ENCODE measurements at places on chromosomes 4 and X.

GRCh38 chrX:11867610-11868345 lies 109.7 kb downstream of the MSL3 start:
- DNase-seq, result no peak

DNA sequence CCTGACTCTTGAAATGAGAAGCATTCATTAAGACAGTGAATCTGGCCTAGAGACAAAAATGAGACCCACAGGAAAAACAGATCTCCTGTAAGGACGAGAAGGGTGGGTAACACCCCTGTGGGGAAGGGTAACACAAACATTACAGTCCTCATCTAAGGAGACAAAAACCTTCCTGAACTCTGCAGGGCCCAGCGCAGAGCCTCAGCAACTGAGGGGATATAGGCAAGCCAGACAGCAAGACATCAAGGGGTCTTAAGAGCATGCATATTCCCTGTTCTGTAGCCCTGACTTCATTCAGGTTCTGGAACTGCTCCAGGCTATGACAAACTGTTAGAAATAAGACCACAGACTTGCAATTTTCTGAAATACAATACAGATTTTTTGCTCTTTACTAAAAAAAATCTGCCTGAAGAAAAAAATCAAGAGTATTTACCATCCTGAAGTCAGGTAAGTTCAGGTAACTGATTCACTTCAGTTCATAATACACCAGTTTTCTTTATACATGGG lies 15.5 kb downstream of the COX18 start:
- DNase-seq, result no peak

DNA sequence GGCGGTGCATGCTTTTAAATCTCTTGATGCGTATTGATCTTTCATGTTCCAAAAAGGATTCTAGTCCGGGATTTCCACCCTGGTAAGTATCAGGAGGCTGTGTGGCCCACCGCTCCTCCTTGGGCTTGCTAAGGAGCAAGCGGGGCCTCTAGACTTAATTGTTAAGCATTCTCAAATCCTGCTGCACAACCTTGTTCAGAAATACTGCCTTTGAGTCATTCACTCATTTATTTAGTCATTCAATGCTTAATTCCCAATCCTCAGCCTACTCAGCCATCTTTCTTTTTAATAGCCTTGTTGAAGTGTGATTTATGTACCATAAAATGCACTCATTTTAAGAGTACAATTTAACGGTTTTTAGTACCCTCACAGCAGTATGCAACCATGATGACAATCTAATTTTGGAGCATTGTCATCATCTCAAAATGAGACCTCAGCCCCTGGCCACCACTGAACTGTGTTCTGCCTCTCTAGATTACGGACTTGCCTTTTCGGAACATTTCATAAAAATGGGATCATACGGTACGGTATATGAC lies 15.6 kb upstream of the SLC2A9 start:
- no peak for DNase-seq

DNA sequence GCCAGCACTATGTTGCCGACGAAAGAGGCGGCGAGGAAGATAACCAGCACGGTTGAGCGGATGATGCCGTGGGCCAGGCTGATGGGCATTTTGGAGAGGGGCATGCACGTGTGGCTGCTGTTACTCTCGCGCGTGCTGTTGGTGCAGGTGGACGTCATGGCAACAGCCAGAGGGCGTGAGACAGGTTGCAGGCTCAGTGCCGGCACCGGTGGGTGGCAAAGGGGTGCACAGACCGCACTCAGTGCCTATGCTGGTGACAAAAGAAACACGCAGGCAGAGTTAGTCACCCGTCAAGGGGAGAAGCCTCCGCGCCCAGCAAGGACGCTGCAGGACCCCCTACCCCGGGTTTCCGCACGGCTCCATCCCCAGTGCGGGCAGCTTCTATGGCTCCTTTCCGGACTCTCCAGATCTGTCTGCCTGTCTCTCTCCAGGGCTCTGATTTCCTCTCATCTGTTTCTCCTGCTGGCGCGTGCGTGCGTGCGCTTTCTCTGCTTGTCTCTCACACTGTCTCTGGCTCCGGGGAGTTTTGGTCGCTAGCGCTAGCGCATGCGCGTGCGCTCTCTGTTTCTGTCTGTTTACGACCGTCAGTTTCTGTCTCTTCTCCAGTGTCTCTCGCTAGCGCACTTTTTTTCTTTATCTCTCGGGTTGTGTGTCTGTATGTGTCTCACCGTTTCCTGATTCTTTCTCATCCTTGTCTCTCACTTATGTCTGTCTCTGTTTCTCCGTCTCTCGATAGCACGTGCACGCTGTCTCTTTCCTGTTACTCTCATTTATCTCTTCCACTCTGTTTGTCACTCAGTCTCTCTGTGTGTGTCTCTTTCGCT lies 2.1 kb downstream of the GPR101 start:
- DNase-seq, result peak; percentile 47

DNA sequence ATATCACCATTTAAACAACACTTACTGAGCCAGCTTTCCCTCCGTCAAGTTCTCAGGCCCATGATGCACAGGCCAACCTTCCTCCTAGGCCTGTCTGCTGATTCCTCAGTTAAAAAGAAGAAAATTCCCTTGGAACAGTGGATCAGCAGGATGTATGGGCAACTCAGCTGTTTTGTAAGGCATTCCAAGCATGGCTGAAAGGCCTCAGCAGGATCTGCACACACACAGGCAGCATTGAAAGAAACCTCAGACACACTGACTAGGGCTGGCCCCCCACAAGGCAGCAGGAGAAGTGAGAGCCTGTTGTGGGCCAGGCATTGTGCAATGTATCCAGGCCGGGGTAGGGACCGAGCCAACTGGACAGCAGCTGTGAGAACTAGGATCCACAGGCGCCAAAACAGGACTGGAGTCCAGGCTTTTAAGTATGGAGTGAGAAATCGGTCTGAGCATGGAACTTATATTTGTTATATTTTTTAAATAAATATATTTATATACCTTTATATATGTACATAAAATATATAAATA lies 171.4 kb downstream of the NWD2 start:
- DNase-seq, result no peak

- DNase-seq, result no peak
Observed at GRCh38 chr4:8344377-8344776, 74.8 kb downstream of the HTRA3 start.

- no peak for DNase-seq
Observed at GRCh38 chr4:165006886-165007285, 24.9 kb upstream of the TRIM60 start.

DNA sequence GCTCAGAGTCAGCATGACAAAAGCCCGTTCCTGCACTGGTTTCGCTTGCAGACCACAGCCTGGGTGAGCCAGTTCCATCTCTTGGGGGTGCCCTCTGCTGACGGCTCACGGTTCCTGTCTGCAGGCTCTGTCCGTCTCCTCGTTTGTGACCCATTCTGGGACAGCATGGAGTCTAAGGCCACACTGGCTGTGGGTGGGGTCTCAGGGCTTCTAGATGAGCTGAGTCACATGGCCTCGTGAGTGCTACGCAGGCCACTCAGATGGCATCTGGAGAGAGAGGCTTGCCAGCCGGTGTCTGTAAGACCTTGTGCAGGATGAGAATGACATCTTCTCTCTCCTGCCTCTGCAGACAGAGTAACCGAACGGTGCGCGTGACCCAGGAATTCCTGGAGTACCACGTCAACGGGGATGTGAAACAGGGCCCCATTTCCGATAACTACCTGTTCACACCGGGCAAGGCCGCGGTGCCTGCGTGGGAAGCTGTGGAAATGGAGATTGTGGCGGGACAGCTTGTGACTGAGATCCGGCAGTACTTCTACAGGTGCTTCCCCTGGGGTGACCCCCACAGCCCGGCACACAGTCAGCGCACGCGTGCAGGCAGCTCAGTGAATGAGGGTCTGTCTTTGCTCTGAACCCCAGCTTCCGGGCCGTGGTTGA lies 31.6 kb upstream of the MRFAP1 start:
- no peak for DNase-seq

GRCh38 chrX:71052721-71053120 lies 15.4 kb downstream of the SNX12 start:
- DNase-seq, result no peak

DNA sequence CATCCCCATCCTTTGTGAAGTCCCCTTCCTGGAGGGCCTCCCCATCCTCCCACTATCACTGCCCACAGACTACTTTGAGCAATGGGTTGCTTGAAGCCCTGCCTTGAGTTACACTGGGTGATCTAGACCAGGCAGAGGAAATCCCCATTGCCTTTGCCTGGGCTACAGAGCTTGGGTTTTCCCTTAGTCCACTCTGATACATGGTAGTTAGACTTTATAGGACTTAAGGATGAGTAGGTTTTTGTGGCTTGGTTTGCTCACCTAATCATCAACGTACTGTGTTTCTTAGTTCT lies 56.6 kb downstream of the TMEM131L start:
- no peak for DNase-seq

GRCh38 chr4:16818005-16818404 lies 80.4 kb downstream of the LDB2 start:
- no peak for DNase-seq

DNA sequence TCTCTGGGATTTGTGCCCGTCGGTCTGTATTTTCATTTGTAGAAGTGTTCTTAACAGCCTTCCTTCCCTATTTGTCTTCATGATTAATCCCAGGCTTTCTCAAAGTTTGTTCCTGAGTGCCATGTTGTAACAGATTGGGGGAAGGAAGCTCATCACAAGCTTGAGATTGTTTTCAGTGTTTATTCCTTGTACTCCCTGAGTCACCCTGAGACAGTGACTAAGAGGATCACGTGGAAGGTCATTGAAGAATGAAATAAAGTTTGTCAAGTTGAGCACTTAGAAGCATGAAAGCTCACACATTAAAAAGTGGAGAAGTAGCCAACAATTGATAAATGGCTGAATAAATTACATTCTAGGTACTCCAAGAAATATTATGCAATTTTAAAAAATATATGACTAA lies 153.5 kb upstream of the FAM241A start:
- no peak for DNase-seq

- no peak for DNase-seq
Observed at GRCh38 chr4:163875327-163875726, 380.8 kb downstream of the TMA16 start.

- no peak for DNase-seq
Observed at GRCh38 chr4:138298866-138299265, 56.7 kb upstream of the SLC7A11 start.

GRCh38 chr4:68299492-68300457 lies 50.1 kb downstream of the YTHDC1 start:
- no peak for DNase-seq

DNA sequence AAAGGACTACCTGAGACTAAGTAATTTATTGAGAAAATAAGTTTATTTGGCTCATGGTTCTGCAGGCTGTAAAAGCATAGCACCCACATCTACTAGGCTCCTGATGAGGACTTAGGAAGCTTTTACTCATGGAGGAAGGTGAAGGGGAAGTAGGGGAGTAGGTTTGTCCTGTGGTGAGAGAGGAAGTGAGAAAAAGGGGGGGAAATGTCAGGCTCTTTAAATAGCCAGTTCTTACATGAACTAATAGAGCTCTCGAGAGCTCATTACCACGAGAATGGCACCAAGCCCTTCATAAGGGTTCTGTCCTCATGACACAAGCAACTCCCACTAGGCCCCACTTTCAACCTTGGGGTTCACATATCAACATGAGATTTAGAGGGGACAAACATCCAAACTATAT lies 125.5 kb upstream of the NRK start:
- no peak for DNase-seq

DNA sequence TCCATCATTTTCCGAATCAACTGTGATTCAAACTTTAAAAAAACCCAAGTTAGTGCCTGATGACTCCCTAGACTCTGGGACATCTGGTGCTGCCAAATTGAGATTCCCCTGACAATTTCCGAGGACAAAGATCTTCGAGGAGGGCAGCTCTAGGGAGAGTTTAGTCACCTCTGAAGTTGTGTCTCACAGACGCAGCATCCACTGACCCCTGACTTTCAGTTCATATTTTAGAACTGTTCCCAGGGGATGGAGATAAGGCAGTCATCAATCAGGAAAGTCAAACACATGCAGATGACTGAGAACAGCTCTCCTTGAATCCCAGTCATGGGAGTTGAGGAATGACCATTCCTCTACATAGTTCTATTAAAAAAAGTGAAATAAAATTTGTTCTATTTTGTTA lies 643.9 kb downstream of the TRIML1 start:
- DNase-seq, result no peak

GRCh38 chr4:7365462-7366179 lies 69.1 kb downstream of the PSAPL1 start:
- DNase-seq, result no peak

DNA sequence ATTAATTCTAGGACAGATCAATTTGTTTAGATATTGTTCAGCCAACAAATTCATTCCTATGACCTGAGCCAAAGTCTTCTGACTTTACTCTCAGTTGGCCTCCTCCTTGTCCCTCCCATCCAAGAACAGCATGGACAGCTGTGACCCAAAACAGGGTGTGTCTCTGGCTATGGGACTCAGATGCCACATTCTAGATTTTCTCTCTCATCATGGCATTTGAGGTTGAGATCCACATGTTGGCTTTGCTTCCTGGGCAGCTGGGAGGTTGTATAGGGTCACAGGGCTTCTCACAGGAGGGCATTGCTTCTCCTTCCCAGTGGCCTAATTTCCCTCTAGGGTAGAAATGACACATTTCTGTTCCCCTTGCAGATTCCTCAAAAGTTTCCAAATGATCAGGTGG lies 22.6 kb upstream of the EGF start:
- no peak for DNase-seq

GRCh38 chr4:42302348-42302747 lies 94.9 kb upstream of the SHISA3 start:
- DNase-seq, result peak; percentile 62

- peak; percentile 59 for DNase-seq
Observed at GRCh38 chrX:52363247-52363883, 5.5 kb upstream of the XAGE2 start.

GRCh38 chr4:140296335-140297220 lies 76.9 kb upstream of the SCOC start:
- no peak for DNase-seq

DNA sequence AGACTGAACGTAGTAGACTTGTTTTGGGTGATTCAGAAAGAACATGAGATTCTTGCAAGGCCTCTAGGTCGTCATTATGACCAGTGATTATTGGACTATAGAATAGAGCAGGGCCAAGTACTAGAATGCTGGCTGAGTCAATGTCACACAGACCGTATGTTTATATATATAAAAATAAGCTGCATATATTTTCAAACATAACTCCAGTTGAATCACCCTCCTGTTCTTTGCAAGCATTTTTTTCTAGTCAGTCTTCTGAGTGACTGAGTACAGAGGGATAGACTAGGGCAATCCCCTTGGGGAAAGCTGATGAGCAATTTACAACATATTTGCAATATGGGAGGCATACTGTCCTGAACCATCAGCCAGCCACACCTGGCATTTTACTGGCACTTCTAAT lies 48.4 kb upstream of the PRPS1 start:
- no peak for DNase-seq

GRCh38 chr4:6742989-6743388 lies 27.0 kb downstream of the BLOC1S4 start:
- no peak for DNase-seq

- no peak for DNase-seq
Observed at GRCh38 chrX:137988470-137988869, 422.5 kb downstream of the ZIC3 start.

DNA sequence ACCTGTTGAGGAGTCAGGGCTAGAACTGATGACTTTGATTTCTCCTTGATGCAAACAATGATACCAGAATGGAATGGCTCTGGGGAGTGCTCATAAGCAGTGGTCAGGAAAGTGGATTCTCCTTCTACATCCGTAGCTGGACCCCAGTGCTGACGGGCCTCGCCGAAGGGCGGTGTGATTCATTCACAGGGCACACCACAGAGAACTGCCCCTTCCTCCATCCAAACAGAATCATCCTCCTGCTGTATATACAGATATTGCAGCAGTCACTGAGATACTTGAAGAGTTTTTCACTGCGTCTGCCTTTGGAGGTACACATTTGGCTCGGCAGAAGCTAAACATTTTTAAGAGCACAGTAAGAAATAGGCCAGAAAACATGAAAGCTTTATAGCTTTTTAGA lies 7.3 kb upstream of the DCTD start:
- DNase-seq, result no peak

Data from KBM-7 (cell line).